ENCODE measurements at places on chromosomes 6 and 20.
A peak's percentile ranks its signal among the peaks of the same experiment; 100 is the strongest.

DNA sequence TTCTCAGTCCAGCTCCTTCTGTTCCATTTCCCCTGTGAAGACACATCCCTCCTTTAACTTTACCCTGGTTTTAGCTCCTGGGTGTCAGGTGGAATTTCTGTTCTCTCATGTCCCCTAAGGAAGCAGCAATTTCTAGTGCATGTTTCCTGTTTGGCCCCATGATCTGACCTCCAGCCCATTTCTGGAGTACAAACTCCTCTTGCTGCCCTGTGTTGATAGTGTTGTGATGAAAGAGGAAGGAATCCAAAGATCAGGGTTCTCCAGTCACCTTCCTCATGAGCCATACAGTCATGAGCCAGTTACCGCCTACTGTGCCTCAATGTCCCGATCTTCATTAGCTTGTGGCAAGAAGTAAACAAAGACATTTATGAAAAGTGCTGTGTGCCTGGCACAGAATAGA lies 97.4 kb downstream of the PHACTR1 start:
- DNase-seq, result no peak

- no peak for DNase-seq
These were observed 49.4 kb downstream of the ANKRD60 start for GRCh38 chr20:58179083-58179431.

GRCh38 chr6:25927756-25928216 lies 2.7 kb downstream of the SLC17A2 start:
- DNase-seq, result no peak

DNA sequence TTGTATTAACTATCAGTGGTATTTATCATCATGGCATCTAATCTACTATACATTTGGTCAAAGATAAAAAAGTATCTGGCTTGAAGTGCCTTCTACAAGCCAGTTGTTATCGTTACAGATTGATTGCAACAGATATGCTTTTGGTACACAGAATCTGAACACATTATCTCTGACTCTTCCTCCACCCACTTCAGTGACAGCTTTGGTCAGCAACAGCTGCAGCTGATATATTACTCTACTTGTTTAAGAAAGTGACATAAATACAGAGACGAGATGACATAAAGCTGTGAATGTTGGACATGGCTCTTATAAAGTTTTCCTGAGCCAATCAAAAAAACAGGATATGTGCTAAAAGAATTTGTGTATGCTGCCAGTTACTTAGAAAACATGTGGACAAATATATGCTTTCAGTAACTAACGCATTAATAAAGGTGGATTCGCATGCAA lies 77.6 kb downstream of the HIVEP2 start:
- DNase-seq, result no peak

GRCh38 chr6:14333556-14334305 lies 216.2 kb downstream of the CD83 start:
- no peak for DNase-seq

GRCh38 chr20:53034899-53035298 lies 62.7 kb downstream of the TSHZ2 start:
- no peak for DNase-seq

DNA sequence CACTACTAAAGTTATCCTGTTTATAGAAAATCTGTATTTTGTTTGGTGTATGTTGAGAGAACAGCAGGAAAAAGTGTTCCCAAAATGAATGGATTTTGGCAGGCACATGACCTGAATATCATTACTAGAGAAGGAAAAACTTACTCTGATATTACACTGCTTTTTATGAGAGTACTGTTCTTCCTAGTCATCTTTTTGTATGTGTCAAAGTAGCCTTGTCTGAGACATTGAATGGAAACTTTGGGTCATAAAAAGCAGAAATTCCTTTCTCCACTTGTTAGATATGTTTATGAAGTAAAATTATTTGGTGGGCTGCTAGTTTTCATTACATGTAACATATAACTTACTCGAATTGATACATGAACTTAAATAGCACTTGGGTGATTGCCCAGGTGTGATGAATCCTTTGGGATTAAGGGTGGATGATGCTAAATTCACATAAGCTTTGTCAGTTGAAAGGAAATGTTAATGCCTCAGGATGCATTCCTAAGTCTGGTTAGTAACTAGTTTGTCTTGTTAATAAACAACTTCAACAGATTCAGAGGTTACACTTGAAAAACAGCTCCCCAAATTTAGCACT lies 206.7 kb downstream of the CENPW start:
- no peak for DNase-seq

GRCh38 chr20:48880981-48881657 lies 40.4 kb upstream of the ARFGEF2 start:
- DNase-seq, result no peak

DNA sequence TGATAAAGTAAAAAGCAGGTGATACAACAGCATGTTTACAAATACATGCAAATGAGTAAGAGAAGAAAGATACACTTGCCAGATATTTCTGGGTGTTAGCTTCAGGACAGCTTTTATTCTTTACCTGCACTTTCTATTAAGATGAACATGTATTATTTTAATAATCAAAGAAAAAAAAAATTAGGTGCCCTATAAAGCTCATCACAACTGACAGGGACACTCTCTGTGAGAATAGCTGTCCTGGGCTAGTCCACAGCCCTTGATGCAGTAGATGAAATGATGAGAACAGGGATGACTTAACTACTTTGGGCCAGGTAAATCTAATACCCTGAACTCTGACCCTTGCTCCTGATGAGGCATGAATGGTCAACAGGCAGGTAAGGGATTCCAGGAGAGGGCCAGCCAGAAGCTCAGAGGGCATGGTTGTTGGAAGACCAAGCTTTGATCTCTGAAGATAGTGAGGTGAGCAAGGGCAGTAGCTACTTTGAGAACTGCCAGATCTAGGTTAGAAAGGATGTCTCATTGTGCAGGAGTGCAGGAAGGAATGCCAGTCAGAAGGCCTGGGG lies 15.6 kb downstream of the NSFL1C start:
- DNase-seq, result no peak

DNA sequence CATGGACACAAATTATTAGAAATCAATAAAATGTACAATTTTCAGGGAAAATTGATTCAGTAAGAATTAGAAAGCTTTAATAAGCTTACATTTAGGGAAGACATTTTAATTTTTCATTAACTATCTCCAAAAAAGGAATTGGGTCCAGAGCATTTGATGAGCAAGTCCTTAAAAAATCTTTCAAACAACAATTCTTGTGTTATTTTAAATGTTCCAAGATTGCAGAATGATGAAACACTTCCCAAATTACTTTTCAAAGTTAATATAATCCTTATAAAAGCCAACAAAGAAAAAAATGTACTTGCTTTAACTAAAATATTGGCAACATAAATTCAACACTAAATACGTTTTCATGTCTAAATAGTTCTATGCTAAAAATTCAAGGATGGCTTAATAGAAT lies 102.0 kb downstream of the ADAT2 start:
- no peak for DNase-seq

- DNase-seq, result no peak
These were observed 543.9 kb downstream of the RNF144B start for GRCh38 chr6:18931086-18931485.

- no peak for DNase-seq
These were observed 2.3 kb downstream of the SNX9 start for GRCh38 chr6:157825243-157825904.

- no peak for DNase-seq
These were observed 123.0 kb downstream of the TCP11 start for GRCh38 chr6:35018182-35018519.

DNA sequence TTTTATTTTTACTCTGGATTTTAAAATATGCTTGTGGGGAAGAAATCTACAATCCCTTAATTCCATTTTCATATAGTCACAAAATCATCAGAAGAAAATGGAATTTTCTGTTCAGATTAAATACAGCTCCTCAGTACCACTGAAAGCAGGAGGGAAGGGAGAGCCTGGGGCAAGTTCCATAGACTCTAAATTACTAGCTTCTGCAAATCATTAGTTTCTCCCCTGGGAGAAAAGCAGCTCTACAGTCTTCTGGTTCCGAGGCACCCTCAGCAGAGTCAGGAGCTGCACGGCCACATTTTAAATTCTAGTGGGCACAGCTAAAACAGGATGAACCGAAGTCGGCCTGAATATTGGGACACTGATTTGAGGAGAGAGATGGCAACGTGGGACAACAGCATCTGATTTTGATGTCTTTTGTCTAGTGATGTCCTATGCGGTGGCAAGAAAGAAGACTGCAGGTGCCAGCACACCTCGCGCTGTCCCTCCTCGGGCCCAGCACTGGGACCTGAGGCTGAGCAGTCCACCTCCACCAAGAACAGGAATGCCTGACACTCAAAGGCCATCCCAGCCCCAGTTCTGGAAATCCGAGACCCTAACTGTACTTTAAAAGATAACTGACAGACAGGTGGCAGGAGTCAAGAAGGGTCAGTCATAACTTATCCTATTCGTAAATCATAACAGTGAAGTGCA lies 90.7 kb downstream of the FOXC1 start:
- DNase-seq, result no peak

GRCh38 chr6:141153563-141153962 lies 979.2 kb upstream of the GJE1 start:
- DNase-seq, result peak; percentile 14

GRCh38 chr20:52312132-52312729 lies 120.7 kb upstream of the ZFP64 start:
- DNase-seq, result peak; percentile 50

DNA sequence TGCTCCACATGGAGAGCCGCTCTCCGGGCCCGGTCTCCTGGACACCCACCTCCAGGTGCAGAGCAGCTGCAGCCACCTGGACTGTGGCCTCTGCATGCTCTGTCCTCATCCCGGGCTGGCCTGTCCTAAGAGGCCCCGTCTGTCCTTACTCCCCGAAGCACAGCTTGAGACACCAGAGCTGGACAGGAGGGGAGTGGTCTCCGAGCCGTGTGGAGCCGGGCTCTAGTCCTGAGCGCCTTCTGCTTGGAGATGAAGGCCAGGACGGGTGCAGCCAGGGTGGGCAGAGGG lies 6.7 kb upstream of the NTSR1 start:
- DNase-seq, result no peak

DNA sequence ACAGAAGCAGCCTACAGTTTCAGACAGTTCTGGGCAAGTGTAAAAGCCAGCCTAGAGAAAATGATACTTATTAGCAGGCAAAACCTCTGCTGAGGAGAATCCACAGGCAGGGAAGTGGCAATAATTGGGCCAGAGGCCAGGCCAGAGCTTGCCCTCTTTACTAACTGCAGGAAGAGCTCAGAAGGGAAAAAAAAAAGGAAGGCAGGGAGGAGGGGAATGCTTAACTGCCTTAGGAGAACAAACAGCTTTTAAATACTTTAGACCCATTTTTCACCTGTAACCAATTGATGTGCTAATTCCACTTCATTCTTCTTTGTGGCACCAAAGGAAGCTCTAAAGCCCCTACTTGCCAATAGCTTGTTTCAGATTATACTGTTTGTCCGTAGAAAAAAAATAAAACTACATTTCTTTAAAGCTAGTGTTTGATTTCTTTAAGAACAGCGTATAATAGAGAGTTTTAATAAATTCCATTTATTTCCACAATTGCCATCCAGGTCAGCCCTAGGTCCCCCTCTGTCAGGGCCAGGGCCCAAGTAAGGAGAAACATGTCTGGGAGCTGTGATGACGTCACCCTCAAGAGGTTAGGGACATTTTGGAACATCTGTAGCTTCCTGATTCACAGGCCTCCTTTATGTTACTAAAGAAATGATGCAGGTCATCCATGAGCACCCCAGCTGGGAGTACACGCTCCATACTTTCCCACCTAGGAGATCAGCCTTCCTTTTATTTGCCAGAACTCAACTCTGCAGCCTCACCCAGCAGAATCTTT lies 384.3 kb downstream of the CDC5L start:
- no peak for DNase-seq

DNA sequence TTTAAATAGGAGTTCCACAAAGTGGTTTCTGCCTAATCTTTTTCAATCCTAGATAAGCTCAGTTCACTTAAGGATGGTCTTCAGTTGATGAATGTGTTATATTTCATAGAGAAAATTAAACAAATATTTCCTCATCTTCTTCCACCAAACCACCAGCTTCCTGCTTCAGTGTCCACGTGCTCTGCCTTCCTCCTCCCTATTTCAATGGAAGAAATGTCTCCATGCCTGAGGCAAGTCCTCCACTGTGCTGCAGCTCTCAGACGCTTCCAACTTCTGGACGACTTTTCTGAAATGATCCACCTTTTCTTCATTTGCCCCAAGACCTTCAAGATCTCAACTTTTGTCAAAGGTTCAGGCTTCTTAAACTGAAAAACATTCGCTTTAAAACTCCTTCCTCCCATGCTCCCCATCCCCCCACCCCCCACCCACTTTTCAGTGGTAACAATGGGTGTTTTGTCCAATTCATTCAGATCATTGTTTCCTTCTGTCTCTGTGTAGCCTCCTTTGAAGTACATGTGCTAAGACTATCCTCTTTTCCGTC lies 25.3 kb upstream of the FABP7 start:
- no peak for DNase-seq

- no peak for DNase-seq
These were observed 35.1 kb downstream of the SYNJ2 start for GRCh38 chr6:158016571-158017383.

GRCh38 chr6:134551245-134551960 lies 233.5 kb upstream of the SGK1 start:
- DNase-seq, result no peak

Data from activated CD4-positive, alpha-beta T cell treated with anti-CD3 and anti-CD28 coated beads for 4 hours (primary cell).